ENCODE measurements at places on chromosomes 6 and 20.

DNA sequence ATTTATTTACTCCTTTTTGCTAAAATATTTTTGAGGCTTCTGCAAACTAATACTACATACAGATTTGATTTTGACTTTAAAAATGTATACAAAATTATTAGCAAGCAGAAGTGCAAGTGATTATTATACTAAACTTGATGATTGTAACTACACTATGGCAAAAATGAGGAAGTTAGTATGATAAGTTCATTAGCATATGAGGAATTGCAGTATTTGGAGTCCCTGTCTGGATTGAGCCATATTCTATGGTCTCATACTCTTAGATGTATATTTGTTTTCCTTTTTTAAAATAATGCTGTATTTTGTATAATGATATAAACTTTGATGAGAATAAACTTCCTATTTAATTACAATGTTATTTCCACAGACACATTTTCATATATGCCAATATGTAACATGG, 13.9 kb downstream of the CRISP3 start:
- no peak for DNase-seq

GRCh38 chr6:128397996-128398395, 122.4 kb downstream of the PTPRK start:
- DNase-seq, result no peak

- no peak for DNase-seq
Observed at GRCh38 chr20:42752620-42753019, 437.1 kb downstream of the PTPRT start.

DNA sequence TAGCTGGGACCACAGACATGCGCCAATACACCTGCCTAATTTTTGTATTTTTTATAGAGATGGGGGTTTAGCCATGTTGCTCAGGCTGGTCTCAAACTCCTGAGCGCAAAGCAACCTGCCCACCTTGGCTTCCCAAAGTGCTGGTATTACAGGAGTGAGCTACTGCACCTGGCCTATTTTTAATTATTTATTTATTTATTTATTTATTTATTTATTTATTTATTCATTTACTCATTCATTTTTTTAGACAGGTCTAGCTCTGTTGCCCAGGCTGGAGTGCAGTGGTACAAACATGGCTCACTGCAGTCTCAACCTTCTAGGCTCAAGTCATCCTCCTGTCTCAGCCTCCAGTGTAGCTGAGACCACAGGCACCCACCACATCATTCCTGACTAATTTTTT, 434.3 kb downstream of the DOK5 start:
- no peak for DNase-seq

DNA sequence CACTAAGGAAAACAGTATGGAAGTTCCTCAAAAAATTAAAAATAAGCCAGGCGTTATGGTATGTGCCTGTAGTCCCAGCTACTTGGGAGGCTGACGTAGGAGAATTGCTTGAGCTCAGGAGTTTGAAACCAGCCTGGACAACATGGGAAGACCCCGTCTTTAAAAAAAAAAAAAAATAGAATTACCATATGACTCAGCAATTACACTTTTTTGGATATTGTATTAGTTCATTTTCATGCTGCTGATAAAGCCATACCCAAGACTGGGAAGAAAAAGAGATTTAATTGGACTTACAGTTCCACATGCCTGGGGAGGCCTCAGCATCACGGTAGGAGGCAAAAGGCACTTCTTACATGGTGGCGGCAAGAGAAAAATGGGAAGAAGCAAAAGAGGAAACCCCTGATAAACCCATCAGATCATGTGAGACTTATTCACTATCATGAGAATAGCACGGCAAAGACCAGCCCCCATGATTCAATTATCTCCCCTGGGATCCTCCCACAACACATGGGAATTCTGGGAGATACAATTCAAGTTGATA, 10.8 kb upstream of the SMIM29 start:
- DNase-seq, result no peak

All from retinal pigment epithelial cell (primary cell).